Keratinocyte (primary cell): ENCODE measurements at places on chromosomes 2 and 18. TPM values are rescaled to one million over a fixed set of nuclear protein-coding genes. Genes with fewer than 3 reads are reported as not detected.

- H3K4me1 ChIP-seq, result no peaks in the 10 kb centered on the region
- DNase-seq, result no peak
- H3K36me3 ChIP-seq, result no peaks in the 10 kb centered on the region
- H3K27ac ChIP-seq, result no peak overlapping the region
- no peaks in the 10 kb centered on the region for H3K27me3 ChIP-seq
Measured at GRCh38 chr2:166157578-166157977, 29.8 kb upstream of the SCN1A start.

Gene KANSL1L
- 2.1 to 4.7 TPM (median 3.2 TPM) in 3 replicates for polyA plus RNA-seq

DNA sequence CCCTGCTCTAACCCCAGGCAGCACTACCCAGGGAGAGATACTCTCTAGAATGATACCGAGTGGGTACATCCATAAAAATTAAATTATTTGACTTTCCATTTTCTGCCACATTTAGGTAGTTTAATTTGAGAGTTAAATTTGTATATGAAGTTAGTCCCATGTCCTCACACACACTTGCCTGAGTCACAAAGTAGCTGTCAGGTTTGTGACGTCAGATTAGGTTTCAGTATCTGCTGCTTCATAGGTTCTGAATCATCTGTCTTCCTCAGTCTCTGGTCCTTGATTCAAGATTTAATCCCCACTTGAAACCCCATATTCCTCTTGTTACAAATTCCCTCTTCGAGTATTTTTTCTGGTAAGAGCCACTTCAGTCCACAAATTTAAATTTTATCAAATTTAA, 738.6 kb upstream of the FAM98A start:
- H3K4me1 ChIP-seq, result no peaks in the 10 kb centered on the region
- H3K4me3 ChIP-seq, result no peak overlapping the region
- H3K36me3 ChIP-seq, result no peaks in the 10 kb centered on the region
- DNase-seq, result no peak
- H3K27ac ChIP-seq, result no peak overlapping the region
- H3K27me3 ChIP-seq, result no peaks in the 10 kb centered on the region

GRCh38 chr18:48333563-48333962, 75.6 kb downstream of the ZBTB7C start:
- DNase-seq, result no peak
- H3K4me3 ChIP-seq, result no peak overlapping the region
- H3K27ac ChIP-seq, result no peak overlapping the region
- H3K27me3 ChIP-seq, result no peaks in the 10 kb centered on the region
- peaks cover 26% of the 10 kb centered on the region for H3K4me1 ChIP-seq

Gene RNF144A
- polyA plus RNA-seq, result 1.1 to 1.4 TPM (median 1.3 TPM) in 3 replicates

DNA sequence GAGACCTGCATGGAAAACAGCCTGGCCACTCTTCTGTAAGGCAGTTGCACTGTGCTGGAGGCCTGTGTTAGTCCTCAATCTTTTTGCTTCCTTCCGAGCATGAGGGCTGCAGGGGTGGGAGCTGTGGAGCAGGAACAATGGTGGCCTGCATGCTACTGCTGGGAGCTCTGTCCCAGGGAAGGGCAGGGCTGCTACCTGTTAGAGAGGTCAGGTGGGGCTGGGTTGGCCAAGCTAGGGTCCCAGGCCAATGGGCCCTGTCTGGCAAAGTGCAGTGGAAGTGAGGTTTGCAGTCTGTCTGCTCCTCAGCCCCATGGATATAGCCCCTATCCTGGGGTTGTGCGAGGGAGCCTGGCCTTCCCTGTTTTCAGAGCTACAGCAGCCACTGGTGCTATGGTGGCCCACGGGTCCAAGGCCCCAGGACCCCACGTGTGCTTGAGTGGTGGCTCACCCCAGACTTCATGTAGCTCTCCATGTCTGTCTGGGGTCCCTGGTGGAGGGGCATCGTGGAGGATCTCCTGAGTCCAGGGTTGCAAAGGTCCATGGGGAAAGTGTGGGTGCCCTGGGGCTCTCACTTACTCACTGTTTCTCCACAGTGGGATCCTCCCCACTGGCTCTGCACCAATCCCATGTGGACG, 1212.6 kb upstream of the NXPH2 start:
- no peaks in the 10 kb centered on the region for H3K4me1 ChIP-seq
- H3K27me3 ChIP-seq, result no peaks in the 10 kb centered on the region

Gene SKA1
- 1.1 to 8.4 TPM (median 7.2 TPM) in 3 replicates for polyA plus RNA-seq

DNA sequence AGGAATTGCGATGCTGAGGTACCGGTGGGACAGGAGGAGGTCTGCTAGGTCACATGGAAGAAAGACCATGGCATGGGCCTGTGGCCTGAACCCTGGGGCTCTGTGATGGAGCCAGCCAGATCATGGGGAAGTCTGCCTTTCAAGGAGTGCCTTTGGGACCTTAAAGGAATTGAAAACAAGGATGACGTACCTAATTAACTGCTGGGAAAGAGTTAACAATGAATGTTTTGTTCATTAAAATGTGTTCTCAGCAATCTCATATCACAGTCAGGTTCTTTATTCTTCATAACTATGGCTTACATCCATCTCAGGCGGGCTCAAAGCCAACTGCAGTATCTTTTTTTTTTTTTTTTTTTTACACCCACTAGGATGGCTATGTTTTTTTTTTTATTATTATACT, 25.6 kb downstream of the TRPM8 start:
- H3K4me1 ChIP-seq, result no peaks in the 10 kb centered on the region
- DNase-seq, result no peak
- H3K4me3 ChIP-seq, result no peak overlapping the region
- H3K36me3 ChIP-seq, result no peaks in the 10 kb centered on the region

Gene FKBP1B
- polyA plus RNA-seq, result 21.9 to 27.9 TPM (median 24.5 TPM) in 3 replicates

- no peak for DNase-seq
- no peaks in the 10 kb centered on the region for H3K36me3 ChIP-seq
- no peak overlapping the region for H3K27ac ChIP-seq
- H3K4me3 ChIP-seq, result no peak overlapping the region
- no peaks in the 10 kb centered on the region for H3K27me3 ChIP-seq
Measured at GRCh38 chr2:1237783-1238182, 175.5 kb upstream of the TPO start.

- DNase-seq, result no peak
- H3K27me3 ChIP-seq, result no peaks in the 10 kb centered on the region
- H3K27ac ChIP-seq, result no peak overlapping the region
- H3K4me3 ChIP-seq, result no peak overlapping the region
Measured at GRCh38 chr2:75157435-75157834, 41.9 kb downstream of the TACR1 start.

- no peaks in the 10 kb centered on the region for H3K27me3 ChIP-seq
- peaks cover 25% of the 10 kb centered on the region for H3K4me1 ChIP-seq
- H3K4me3 ChIP-seq, result no peak overlapping the region
- no peak for DNase-seq
Measured at GRCh38 chr2:128980475-128980874, 661.8 kb upstream of the HS6ST1 start.

Gene COL6A3
- polyA plus RNA-seq, result 0.01 TPM in 1 of 3 replicates, not detected in the others

GRCh38 chr2:105262651-105263091, 21.1 kb downstream of the GPR45 start:
- peaks cover 6% of the 10 kb centered on the region for H3K4me1 ChIP-seq
- peaks cover 8% of the 10 kb centered on the region for H3K36me3 ChIP-seq
- no peak overlapping the region for H3K4me3 ChIP-seq
- no peak for DNase-seq
- H3K27ac ChIP-seq, result no peak overlapping the region
- H3K27me3 ChIP-seq, result no peaks in the 10 kb centered on the region

DNA sequence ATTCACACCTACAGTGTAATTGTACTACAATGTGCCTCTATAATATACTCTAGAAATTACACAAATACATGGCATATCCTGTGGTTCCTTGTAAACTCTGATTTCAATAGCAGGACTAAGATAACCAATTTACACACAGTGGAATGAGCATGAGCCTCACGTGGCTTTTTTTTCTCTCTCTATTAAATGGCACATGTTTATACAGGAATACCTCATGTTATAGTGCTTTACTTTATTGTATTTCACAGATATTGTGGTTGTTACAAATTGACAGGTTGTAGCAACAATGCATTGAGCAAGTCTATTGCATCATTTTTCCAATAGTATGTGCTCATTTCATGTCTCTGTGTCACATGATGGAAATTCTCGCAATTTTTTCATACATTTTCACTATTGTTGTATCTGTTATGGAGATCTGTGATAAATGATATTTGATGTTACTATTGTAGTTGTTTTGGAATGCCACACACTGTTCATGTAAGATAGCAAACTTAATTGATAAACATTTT, 260.0 kb downstream of the FSIP2 start:
- no peak overlapping the region for H3K27ac ChIP-seq
- no peaks in the 10 kb centered on the region for H3K4me1 ChIP-seq
- H3K27me3 ChIP-seq, result no peaks in the 10 kb centered on the region
- H3K4me3 ChIP-seq, result no peak overlapping the region
- no peaks in the 10 kb centered on the region for H3K36me3 ChIP-seq

DNA sequence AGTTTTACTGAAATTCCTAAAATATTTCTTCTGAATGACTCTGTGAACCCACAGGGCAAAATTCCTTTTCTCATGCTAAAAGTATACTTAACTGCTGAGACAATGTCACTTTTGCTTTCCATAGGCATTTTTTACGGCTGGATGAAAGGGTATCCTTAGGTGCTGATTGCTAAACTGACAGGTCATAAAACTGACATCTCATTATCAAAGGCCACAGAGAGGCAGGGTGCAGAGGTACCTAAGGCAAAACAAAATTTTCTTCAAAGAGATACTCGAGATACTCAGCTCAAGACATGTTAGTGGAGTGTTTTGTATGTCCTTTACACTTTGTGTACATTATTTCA, 62.0 kb upstream of the WDR75 start:
- peaks cover 19% of the 10 kb centered on the region for H3K4me1 ChIP-seq
- no peaks in the 10 kb centered on the region for H3K36me3 ChIP-seq
- H3K27me3 ChIP-seq, result no peaks in the 10 kb centered on the region
- peak overlapping the region; percentile 45 for H3K27ac ChIP-seq

- H3K27ac ChIP-seq, result no peak overlapping the region
- no peak overlapping the region for H3K4me3 ChIP-seq
Measured at GRCh38 chr2:75135776-75136400, 63.4 kb downstream of the TACR1 start.

Gene RND3
- polyA plus RNA-seq, result 73.4 to 298 TPM (median 202 TPM) in 3 replicates

- no peak overlapping the region for H3K4me3 ChIP-seq
- H3K27me3 ChIP-seq, result no peaks in the 10 kb centered on the region
- DNase-seq, result no peak
Measured at GRCh38 chr2:203804764-203805485, 62.6 kb upstream of the CTLA4 start.

- no peaks in the 10 kb centered on the region for H3K36me3 ChIP-seq
- H3K27ac ChIP-seq, result peak overlapping the region; percentile 29
- peak overlapping the region; percentile 53 for H3K4me3 ChIP-seq
- no peaks in the 10 kb centered on the region for H3K27me3 ChIP-seq
- peaks cover 16% of the 10 kb centered on the region for H3K4me1 ChIP-seq
Measured at GRCh38 chr2:235494716-235495372, 1.0 kb downstream of the AGAP1 start.

GRCh38 chr2:211836409-211836808, 702.2 kb downstream of the ERBB4 start:
- no peak overlapping the region for H3K4me3 ChIP-seq
- no peaks in the 10 kb centered on the region for H3K4me1 ChIP-seq
- H3K27me3 ChIP-seq, result no peaks in the 10 kb centered on the region
- H3K27ac ChIP-seq, result no peak overlapping the region

DNA sequence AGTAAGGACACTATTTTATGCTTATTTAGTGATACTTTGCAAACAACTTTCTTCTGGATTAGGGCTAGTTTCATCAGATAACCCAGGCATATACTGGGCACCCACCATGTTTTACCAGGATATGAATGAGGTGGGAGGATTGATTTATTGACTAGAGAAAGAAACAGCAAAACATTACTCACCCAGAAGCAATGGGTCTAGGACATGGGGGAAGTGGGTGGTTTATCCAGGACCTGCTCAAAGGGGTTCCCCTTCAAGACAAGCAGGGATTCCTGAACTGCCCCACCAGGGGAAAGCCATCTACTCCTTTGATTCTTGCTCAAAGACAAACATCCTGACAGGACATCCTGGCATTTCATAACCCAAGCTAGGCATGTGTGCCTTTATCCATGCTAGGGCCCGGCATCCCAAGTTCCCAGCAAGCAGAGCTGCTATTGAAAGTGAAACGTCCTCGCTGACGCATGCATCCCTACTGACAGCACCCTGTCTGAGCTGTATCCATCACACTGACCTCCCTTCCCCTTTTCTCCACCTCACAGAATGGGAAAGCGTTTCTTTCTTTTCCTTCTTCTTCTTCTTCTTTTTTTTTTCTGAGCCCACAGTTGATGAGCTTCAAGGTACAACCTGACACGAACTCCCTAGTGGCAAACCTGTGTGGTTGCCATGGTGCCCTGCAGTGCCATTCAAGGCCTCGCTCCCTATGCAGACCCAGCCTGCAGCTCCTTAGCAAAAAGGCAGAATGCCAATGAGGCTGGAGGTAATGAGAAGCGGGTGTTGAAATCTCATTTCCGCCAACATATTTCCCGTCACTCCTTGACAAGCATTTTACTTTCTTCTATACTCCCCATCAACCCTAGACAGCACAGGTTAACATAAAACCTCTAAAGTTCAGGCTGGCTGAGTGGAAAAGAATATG, 70.5 kb downstream of the CLHC1 start:
- no peak overlapping the region for H3K27ac ChIP-seq
- H3K4me1 ChIP-seq, result peaks cover 29% of the 10 kb centered on the region
- H3K36me3 ChIP-seq, result no peaks in the 10 kb centered on the region
- DNase-seq, result no peak

DNA sequence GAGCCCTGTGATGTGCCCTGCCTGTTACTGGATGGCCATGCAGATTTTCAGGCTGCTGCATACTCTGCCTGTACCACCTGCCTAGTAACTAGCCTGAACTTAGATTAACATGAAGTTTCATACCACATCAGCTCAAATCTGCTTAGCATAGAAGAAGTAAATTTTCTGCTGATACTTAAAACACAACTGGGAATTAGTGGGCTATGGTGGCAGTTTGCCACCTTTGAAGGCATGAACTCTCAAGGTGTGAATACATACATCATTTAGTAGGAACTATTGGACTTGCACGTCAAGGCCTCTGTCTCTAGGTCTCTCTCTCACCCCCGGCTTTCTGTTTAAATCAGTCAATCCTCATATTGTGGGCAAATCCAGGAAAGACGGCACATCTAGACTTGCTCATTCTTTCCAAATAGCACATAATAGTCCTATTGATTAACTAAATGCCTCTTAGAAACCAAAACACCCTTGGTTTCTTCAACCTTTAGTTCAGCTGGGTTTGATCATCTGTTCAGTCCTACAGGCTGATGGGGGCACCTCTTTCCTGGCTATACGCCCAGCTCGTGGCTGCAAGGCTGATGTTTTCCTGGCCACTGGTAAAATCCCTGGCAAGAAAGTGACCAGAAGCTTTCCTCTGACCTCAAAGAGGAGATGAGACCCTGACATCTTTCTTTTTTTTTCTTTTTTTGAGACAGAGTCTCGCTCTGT, 58.4 kb downstream of the ALPK2 start:
- no peak for DNase-seq
- no peaks in the 10 kb centered on the region for H3K27me3 ChIP-seq
- no peaks in the 10 kb centered on the region for H3K36me3 ChIP-seq
- no peak overlapping the region for H3K27ac ChIP-seq
- H3K4me1 ChIP-seq, result peaks cover 28% of the 10 kb centered on the region
- H3K4me3 ChIP-seq, result no peak overlapping the region

DNA sequence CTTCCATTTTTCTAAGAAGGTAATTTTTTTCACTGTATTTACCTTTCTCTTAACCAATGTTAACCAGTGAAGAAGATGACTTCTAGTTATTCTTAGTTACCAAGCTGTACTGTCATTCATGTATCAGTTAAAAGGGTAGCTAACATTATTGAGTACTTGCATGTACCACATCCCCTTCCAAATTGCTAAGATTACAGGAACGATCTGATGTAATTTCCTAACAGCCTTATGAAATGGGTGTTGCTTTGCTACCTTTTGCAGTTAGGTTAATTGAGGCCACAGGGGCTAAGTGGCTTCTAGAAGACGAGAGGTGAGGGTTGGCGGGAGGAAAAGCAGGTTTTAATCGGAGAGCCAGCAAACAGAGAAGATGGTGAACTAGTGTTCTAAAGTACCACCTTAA, 1.8 kb upstream of the SULT6B1 start:
- no peaks in the 10 kb centered on the region for H3K27me3 ChIP-seq
- H3K4me3 ChIP-seq, result no peak overlapping the region
- peaks cover 15% of the 10 kb centered on the region for H3K4me1 ChIP-seq
- no peak for DNase-seq
- H3K27ac ChIP-seq, result peak overlapping the region; percentile 58
